ENCODE measurements at places on chromosomes 7 and 10.

GRCh38 chr10:11272915-11273389 is 255.3 kb downstream of the CELF2 start:
- no peak for DNase-seq

DNA sequence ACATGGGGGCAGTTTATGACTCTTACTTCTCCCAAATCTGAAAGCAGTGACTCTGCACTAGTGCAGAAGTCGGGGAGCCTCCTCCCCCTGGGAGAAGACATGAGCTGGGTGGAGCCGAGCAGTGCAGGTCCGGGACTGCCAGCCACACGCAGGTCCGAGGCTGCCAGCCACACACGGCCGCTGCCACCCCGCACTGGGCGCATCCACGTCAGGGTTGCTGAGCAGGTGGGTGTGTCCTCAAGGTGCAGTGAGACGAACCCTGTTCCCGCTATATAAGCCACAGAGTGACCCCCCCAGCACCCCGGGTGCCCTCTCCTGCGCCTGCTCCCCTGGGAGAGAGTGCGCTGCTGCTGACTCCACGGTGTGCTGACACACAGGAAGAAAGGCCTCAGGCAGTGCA is 430.2 kb downstream of the PTPRN2 start:
- DNase-seq: no peak

GRCh38 chr10:11478807-11479206 is 132.6 kb downstream of the USP6NL start:
- DNase-seq: no peak

- no peak for DNase-seq
These were observed 72.1 kb upstream of the TNRC18 start for GRCh38 chr7:5495581-5496375.

- no peak for DNase-seq
These were observed 15.3 kb upstream of the CACUL1 start for GRCh38 chr10:118769898-118770600.

GRCh38 chr7:127230192-127230925 is 22.4 kb downstream of the GRM8 start:
- DNase-seq: no peak

DNA sequence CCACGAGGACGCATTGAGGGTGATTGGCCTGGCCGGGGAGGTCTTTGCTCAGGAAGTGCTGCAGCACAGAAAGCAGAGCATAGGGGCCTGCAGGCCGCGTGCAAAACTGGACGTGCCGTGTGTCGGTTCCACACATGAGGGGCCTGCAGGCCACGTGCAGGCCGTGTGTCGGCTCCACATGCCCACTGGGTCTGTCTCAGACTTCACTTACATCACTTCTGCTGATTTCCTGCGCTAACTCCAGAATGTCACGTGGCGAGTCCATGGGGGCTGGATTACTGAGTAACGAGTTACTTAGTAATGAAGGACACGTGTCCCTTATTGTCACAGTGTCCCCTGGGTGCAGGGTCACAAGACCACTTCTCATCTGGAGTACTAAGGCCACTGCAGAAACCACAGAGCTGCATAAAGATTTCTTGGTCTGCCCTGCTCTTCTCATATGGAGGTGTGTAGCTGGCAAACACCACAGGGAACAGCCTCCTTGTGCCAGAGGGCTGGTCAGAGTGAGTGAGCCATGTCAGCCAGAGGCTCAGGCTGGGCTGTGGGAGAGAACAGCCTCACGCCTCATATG is 60.8 kb downstream of the GDI2 start:
- DNase-seq: no peak

- DNase-seq: peak; percentile 12
These were observed 485.1 kb downstream of the SEMA3D start for GRCh38 chr7:84701524-84702306.

DNA sequence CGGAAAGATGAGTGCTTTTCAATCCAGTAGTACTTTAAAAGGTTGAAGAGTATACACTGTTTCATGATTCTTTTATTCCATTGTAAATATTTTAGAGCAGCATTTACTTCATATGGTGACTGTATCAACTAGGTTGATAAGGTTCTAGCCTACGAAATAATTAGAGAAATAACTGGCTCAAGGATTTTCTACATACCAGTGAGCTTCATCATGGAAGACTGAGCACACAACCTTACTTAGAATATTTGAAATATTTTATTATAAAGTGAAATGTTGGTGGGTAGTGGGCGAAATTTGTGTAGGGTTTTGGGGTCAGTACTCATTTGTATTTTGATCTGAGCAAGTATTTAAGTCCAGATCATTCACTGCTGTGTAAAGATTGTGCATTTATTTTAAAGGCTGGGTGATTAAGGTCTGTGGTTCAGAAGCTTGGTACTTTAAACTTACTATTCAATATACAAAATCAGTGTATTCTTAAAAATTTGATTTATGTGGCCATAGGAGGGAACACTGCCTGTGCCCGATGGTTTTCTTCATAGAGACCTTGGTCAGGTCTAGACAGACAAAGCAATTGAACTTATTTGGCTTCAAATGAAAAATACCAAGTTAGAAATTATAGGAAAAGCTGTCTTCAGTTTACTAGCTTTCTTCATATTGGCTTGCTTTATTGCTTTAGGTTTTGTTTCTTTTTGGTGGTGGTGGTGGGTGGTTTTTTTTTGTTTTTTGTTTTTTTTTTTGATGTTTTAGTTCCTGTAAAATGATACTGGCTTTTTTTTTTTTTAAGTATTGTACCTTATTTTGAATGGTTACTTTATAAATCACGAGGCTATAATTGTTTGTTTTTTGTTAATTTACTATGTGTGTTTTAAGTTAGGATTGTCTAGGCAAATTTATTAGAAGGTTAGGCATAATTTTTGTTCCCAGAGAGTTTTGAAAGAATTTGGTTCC is 3.0 kb downstream of the KMT2E start:
- DNase-seq: no peak

GRCh38 chr7:108091461-108091831 is 38.7 kb downstream of the LAMB4 start:
- peak; percentile 65 for DNase-seq

- no peak for DNase-seq
These were observed 608.8 kb downstream of the LRMDA start for GRCh38 chr10:76040107-76040829.

GRCh38 chr7:130721486-130722277 is 12.3 kb downstream of the KLF14 start:
- peak; percentile 49 for DNase-seq

- DNase-seq: no peak
These were observed 574.6 kb upstream of the GALNT17 start for GRCh38 chr7:70557338-70557737.

GRCh38 chr7:155363146-155363539 is 65.5 kb downstream of the INSIG1 start:
- no peak for DNase-seq

DNA sequence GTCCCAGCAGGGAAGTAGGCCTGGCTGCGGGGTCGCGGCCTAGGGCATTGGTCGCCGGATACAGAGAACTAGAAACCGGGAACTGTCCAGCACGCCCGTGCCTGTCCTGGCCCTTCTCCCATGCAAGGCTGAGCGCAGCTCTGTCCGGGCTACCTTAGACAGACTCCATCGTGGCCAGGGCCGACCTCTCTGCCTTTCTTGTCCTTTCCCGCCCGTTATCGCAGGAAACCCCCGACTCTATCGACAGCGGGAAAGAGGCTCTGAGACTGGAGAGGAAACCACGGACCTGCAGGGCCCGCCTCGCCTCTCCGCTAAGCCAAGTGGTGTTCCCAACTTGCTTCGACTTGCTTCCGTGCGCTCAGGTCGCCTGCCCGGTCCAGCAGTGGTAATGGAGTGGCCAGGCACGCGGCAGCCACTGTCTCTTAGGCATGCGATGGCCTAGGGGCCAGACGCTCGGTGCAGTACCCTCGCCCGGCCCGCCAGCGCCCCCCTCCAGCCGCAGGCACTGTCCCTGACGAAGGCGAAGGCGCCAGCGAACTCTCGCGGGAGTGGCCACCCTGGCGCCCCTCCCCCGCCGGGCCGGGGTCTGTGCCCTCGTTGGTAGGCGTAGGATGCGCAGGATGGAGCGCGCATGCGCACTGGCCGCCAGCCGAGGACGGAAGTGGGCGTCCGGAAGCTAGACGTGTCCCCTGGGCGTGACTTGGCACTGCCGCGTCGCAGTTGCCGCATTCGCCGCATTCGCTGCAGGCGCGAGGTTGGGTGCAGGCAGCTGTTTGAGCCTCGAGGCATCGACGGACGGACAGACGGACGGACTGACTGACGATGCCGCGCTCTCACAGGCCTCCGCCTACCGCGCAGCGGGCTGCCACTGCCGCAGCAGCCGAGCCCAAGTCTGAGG is 54.4 kb downstream of the MCMBP start:
- no peak for DNase-seq

DNA sequence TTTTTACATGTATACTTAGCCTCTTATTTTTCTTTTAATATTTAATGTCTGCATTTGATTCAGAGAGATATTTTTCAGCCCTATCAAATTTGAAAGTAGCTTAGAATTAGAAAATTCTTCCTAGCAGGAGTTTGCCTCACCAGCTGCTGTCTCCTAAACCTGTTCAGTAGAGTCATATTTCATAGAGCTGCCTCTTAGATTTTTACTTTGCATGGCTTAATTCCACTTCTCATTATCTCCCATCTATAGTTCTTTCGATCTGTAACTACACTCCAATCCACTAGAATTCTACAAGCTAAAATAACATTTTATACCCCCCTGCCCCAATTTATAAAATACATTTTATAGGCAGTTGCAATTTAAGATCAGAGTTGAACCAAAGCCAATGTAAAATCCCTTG is 227.0 kb downstream of the ANK3 start:
- DNase-seq: no peak

DNA sequence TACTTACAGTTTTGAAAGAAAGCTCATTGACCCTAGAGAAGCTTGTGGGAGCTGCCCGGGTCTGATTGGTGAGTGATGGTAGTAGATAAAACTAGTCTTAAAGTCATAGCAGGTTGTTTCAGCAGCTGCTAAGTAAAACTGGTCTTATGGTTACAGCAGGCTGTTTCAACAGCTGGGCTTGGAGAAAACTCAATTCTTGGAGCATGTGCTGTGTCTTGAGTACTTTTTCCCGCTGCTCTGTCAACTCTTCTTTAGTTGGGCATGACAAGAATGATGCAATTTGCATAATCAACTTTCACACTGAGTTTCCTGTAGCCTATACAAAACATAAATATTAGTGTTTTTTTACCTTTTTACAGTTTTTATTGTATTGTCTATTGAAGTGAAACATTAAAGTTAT is 707.9 kb downstream of the AUTS2 start:
- no peak for DNase-seq

GRCh38 chr7:99457650-99458493 is 8.1 kb downstream of the ATP5MF start:
- DNase-seq: no peak

- DNase-seq: no peak
These were observed 347.9 kb downstream of the TNS3 start for GRCh38 chr7:47233996-47234395.

DNA sequence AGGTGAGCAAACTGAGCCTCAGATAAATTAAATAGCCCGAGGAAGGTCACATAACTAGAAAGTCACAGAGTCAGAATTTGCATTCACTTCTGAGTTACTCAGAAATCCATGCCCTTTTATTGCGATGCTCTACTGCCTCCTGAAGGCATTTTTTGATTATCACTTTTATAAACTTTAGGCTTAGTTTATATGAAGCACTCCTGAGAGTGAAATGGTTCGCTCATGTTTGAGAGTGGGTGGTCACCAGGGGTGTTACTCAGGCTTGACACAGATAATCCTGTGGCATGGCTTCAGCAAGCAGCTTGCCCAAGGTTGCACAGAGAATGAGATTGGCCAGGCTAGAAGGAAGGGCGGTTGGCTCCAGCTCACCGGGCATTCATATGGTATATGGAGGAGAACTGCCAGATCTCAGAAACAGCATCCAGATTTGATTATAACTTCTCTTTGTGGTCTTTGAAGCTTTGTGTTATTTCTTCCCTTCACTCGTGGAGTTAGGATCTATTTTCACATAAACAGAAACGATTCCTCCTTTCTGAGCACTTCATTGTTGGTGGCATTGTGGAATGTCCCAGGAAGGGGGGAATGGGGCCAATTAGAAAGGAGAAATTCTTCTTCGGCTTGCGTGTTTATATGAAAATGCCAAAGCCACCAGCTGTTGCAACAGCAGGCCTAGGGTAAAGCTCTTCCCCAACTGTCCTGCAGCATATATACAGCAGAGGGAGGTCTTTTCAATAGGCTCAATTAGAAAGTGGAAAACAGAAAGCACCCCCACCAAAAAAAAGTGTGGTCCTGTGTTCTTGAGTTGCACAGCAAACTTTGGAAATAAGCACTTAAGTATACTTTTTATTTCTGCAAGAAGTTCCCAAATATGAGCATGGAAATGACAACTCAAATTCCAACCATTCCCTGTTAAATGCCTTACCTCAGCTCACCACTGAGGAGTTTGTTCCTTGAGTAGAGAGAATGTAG is 628.8 kb downstream of the SUGCT start:
- no peak for DNase-seq

GRCh38 chr7:134690614-134691504 is 44.2 kb downstream of the BPGM start:
- DNase-seq: no peak

GRCh38 chr7:14688208-14688607 is 214.3 kb downstream of the DGKB start:
- DNase-seq: no peak

- no peak for DNase-seq
These were observed 6.4 kb downstream of the ZMIZ2 start for GRCh38 chr7:44754802-44755697.

DNA sequence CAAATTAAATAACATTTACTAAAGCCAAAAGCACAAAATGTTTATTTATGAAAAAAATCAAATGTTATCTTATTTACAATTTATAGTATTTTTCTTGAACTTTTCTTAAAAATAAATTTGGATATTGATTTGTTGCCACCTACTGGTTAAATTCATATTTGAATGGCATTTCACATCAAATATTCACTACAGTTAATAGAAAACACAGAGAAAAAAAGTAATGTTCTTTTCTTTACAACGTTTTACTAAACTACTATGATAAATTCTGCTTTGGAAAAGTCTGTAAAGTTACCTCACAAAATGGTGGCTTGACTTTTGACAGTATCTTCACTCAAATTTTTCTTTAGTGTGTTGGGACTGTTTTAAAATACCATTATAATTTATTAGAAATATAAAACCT is 52.7 kb downstream of the SRPK2 start:
- no peak for DNase-seq

GRCh38 chr7:70733090-70733489 is 398.9 kb upstream of the GALNT17 start:
- no peak for DNase-seq

DNA sequence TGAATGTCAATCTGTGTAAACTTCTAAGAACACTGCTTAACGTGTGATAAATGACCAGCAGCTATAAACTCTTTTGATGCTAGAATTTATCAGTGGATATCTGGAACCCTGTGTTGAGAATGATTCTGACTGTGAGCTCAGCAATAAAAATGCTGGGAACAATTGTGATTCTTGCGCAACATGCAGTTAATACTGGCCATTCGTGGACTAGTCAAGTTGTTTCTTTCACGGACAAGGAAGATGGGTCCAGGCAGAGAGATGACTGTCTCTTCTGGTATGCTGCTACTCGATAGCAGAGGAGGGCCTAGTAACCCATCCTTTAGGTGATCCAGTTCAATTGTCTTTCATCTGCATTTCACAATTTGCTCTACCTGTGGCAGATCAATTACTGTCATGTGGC is 394.8 kb upstream of the IGFBP3 start:
- no peak for DNase-seq

GRCh38 chr10:34966451-34966850 is 123.7 kb downstream of the CUL2 start:
- DNase-seq: no peak
